ENCODE measurements at places on chromosomes 12 and 14. TPM values are rescaled to one million over a fixed set of nuclear protein-coding genes. Genes with fewer than 3 reads are reported as not detected.

Gene FCF1
- total RNA-seq: 20.0 TPM

Gene AICDA
- not detected for total RNA-seq

Gene TSHR
- total RNA-seq: 1.5 TPM

Gene RNF34
- total RNA-seq: 85.2 TPM
